ENCODE measurements at places on chromosomes 5 and 9. TPM values are rescaled to one million over a fixed set of nuclear protein-coding genes. Genes with fewer than 3 reads are reported as not detected.

The CNTFR gene
- 3.3 TPM for total RNA-seq

The CDX1 gene
- not detected for total RNA-seq

The COL23A1 gene
- 0.33 TPM for total RNA-seq

The CARTPT gene
- total RNA-seq: not detected

The ELOVL7 gene
- 2.3 TPM for total RNA-seq

The KCNV2 gene
- total RNA-seq: not detected

The ACSL6 gene
- total RNA-seq: 129 TPM

The NEUROG1 gene
- not detected for total RNA-seq

The RMRP gene
- 5,304 TPM for total RNA-seq

The EPB41L4B gene
- total RNA-seq: 9.9 TPM

The WNT8A gene
- not detected for total RNA-seq

The CBY3 gene
- not detected for total RNA-seq

The THG1L gene
- 6.4 TPM for total RNA-seq

The CDC20B gene
- total RNA-seq: not detected

Data from liver (tissue), 10 donors.